ENCODE measurements at places on chromosomes 13 and 19. TPM values are rescaled to one million over a fixed set of nuclear protein-coding genes. Genes with fewer than 3 reads are reported as not detected.

GRCh38 chr13:97191142-97191541 lies 31.0 kb upstream of the MBNL2 start:
- H3K4me1 ChIP-seq: no peaks in the 10 kb centered on the region
- H3K4me3 ChIP-seq: no peak overlapping the region
- no peak for DNase-seq
- no peak overlapping the region for H3K27ac ChIP-seq

DNA sequence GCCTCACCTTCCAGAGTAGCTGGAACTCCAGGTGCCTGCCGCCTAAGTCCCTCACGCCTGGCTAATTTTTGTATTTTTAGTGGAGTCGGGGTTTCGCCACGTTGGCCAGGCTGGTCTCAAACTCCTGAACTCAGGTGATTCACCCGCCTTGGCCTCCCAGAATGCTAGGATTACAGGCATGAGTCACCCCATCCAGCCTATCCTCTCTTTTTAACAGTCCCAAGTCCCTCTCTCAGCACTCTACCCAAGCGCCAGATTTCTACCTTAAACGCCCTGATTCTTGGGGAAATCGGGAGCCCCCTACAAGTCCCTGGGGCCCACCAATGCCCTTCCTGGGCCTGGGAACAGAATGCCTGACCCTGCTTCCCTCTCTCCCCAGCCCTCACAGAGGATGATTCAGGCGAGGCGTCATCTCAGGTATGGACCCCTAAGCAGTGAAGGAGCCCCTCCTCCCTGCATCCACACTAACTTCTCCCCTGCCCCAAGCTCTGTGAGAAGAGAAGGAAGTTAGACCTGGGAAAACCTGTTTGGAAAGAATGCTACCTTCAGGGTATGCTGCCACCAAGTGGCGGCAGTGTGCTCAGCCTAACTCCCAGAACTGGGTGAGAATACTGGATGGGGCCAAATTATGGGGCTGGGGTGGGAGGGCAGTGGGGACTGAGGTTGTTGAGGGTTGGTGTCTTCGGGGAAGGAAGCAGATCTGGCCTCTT lies 20.8 kb upstream of the EBI3 start:
- no peak overlapping the region for H3K27ac ChIP-seq
- DNase-seq: no peak
- H3K4me3 ChIP-seq: no peak overlapping the region

DNA sequence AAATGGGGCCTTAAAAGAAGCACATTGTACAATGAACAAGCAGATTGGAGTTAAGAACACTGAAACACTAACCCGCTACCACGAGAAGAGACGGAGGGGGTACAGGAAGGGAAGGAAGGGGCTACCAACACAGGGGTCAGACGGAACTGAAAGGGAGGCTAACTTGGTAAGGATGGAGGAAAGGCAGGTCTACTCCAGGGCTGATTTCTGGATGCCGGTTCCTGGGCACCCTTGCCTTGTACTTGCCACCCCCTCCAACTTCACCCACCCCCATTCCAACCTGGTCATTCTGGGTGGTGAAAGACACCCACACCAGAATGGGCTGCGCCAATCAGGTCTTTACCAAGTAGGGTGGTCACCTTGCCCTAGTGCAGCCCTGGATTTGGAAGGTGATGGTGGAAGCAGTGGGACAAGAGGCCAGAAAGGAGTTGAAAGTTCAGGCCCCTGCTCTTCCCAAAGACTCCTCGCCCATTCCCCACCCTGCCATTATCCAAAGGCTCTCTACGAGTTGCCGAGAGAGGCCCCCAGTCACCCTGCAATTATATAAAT lies 10.3 kb downstream of the ZNF574 start:
- H3K4me3 ChIP-seq: no peak overlapping the region
- H3K27me3 ChIP-seq: no peaks in the 10 kb centered on the region
- peaks cover 7% of the 10 kb centered on the region for H3K36me3 ChIP-seq
- H3K4me1 ChIP-seq: no peaks in the 10 kb centered on the region
- DNase-seq: no peak

GRCh38 chr19:32649751-32650150 lies 25.2 kb downstream of the ANKRD27 start:
- H3K27ac ChIP-seq: no peak overlapping the region
- H3K4me3 ChIP-seq: no peak overlapping the region
- peaks cover 6% of the 10 kb centered on the region for H3K36me3 ChIP-seq
- no peaks in the 10 kb centered on the region for H3K27me3 ChIP-seq

DNA sequence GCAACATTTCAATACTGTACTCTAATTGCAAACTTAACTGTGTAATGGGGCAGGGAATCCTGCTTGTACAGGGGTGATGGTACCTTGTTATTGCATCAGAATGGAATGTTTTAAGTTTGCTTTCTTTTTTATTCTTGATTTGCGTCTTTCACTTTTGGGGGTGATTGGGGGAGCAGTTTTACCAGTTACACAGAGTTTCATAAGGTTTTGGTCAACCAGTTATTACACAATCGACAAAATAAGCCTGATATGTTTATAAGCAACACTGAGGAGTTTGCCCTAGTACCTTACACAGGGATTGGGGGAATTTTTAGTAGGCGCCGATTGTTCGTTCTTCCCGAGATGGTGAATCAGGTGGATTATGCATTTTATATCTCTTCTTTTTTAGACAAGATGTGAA lies 2.7 kb downstream of the KLF5 start:
- no peak for DNase-seq
- peak overlapping the region; percentile 56 for H3K4me3 ChIP-seq
- no peaks in the 10 kb centered on the region for H3K27me3 ChIP-seq
- peaks cover 21% of the 10 kb centered on the region for H3K4me1 ChIP-seq
- H3K27ac ChIP-seq: peak overlapping the region; percentile 87
- H3K36me3 ChIP-seq: peaks cover 4% of the 10 kb centered on the region

GRCh38 chr19:2015608-2015950 lies at the start of gene BTBD2:
BTBD2 (minus strand) TSS chr19:2015714; CDS start chr19:2015703, 11 bp downstream.
- DNase-seq: peak; percentile 54
- H3K4me3 ChIP-seq: peak within 1 kb of the TSS; percentile 15
- no peaks in the 10 kb centered on the region for H3K27me3 ChIP-seq
- H3K36me3 ChIP-seq: no peaks in the 10 kb centered on the region
- H3K27ac ChIP-seq: no peak within 1 kb of the TSS

DNA sequence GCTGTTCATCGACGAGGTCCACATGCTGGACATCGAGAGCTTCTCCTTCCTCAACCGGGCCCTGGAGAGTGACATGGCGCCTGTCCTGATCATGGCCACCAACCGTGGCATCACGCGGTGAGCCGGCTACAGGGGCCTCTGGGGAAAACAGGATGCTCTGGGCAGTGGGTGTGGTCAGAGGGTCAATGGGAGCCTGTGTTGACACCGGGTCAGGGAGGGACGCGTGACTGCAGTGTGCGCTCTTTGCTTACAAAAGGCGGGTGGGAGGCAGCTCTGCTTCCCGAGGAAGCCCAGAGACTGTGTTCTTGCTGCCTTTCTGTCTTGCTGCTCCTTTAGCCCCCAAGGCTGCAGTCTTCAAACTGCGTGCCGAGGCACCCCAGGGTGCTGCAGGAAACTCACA lies 5.7 kb downstream of the LHB start:
- H3K4me3 ChIP-seq: no peak overlapping the region
- H3K27ac ChIP-seq: no peak overlapping the region
- peaks cover 47% of the 10 kb centered on the region for H3K36me3 ChIP-seq
- H3K27me3 ChIP-seq: no peaks in the 10 kb centered on the region
- H3K4me1 ChIP-seq: no peaks in the 10 kb centered on the region

GRCh38 chr13:112820318-112820717 lies 130.5 kb downstream of the ATP11A start:
- peaks cover 7% of the 10 kb centered on the region for H3K36me3 ChIP-seq
- H3K4me3 ChIP-seq: no peak overlapping the region
- no peaks in the 10 kb centered on the region for H3K27me3 ChIP-seq
- peaks cover 8% of the 10 kb centered on the region for H3K4me1 ChIP-seq
- no peak for DNase-seq

DNA sequence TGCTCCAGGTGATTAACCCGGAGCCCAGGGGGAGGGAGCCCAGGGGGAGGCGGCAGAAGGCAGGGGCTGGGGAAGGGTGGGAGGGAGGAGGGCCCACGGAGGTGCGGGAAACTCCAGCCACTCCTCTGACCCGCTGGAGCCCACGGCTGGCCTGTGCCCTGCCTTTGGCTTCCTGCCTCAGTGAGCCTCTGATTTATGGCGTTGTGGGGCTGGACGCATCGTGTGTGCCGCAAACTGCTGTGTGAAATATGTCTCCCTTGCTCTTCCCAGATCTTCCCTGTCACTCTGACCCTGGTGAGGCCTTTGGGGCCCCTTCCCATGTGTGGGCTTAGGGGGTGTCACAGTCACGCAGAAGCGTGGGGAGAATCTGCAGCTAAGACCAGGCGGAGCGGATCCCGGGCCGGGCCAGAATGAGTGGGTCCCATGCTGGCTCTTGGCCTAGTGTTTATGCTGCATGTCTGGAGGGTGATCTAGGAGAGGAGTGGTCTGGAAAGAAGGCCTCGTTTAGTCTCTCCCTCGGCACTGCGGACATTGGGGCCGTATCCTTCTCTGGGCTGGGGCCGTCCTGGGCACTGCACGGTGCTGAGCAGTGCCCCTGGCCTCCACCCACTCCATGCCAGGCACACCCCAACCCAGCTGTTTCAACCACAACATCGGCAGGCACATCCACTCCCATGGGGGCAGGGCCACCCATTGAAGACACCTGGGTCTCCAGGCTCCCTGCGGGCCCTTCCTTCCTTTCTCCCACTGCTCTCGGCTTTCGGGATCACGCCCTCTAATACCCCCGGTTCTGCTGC lies 123.0 kb downstream of the KDM4B start:
- no peak overlapping the region for H3K4me3 ChIP-seq
- peaks cover 12% of the 10 kb centered on the region for H3K4me1 ChIP-seq
- H3K27ac ChIP-seq: peak overlapping the region; percentile 75
- H3K27me3 ChIP-seq: no peaks in the 10 kb centered on the region

- H3K27ac ChIP-seq: no peak overlapping the region
- H3K27me3 ChIP-seq: no peaks in the 10 kb centered on the region
- no peaks in the 10 kb centered on the region for H3K4me1 ChIP-seq
- no peaks in the 10 kb centered on the region for H3K36me3 ChIP-seq
Observed at GRCh38 chr19:34096020-34096915, 76.0 kb upstream of the LSM14A start.

- H3K27me3 ChIP-seq: no peaks in the 10 kb centered on the region
- DNase-seq: peak; percentile 25
- no peaks in the 10 kb centered on the region for H3K36me3 ChIP-seq
- H3K4me3 ChIP-seq: no peak overlapping the region
- no peaks in the 10 kb centered on the region for H3K4me1 ChIP-seq
Observed at GRCh38 chr19:30757837-30758617, 385.8 kb downstream of the ZNF536 start.

PRR19 gene
- total RNA-seq: not detected

CYP2A7 gene
- not detected for total RNA-seq

DACT3 gene
- 3.2 TPM for total RNA-seq

TRAPPC5 gene
- 80.0 TPM for total RNA-seq

SERPINE3 gene
- not detected for total RNA-seq

EIF3K gene
- 504 TPM for total RNA-seq

APOC1 gene
- total RNA-seq: 4.1 TPM

RASGRP4 gene
- total RNA-seq: 0.89 TPM

MYH14 gene
- total RNA-seq: 361 TPM

Measured in thyroid gland (tissue), 4 donors.